ENCODE measurements at places on chromosomes 7 and 10.

GRCh38 chr10:123316776-123317175 lies 162.6 kb downstream of the BUB3 start:
- DNase-seq = no peak

GRCh38 chr7:778271-778967 lies 51.3 kb upstream of the PRKAR1B start:
- DNase-seq = no peak

DNA sequence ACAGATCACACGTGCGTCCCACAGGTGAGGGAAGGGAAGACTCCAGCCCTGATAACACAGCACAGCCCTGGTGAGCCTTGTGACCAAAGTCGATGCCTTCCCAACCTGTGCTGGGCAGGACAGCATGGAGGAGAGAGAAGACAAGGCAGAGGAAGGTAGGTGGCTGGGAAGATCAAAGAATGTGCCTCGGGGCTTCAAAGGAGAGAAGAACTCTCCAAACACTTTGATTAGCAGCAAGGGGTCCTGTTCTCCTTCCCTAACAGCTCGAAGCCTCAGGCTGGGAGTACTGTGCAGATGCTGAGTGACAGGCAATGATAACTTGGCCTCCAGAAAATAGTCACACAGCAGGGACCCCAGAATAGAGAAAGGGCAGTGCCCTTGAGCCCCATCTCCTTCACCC lies 288.5 kb downstream of the TCERG1L start:
- DNase-seq = no peak

- no peak for DNase-seq
These were observed 425.6 kb downstream of the PAXIP1 start for GRCh38 chr7:154577141-154577873.

All from activated T-helper 1 cell treated with Interleukin-2 at 50 U/mL for 16 hours (primary cell).